PC-3 (cell line): ENCODE measurements at places on chromosomes 6 and 20. TPM values are rescaled to one million over a fixed set of nuclear protein-coding genes. Genes with fewer than 3 reads are reported as not detected.

Gene HEBP2
- total RNA-seq: 58.9 and 74.6 TPM in 2 replicates

Gene PRPH2
- not detected in 2 replicates for total RNA-seq

GRCh38 chr20:62294516-62294915 lies 8.3 kb upstream of the ADRM1 start:
- DNase-seq: no peak
- H3K36me3 ChIP-seq: peaks cover 12% of the 10 kb centered on the region
- H3K4me3 ChIP-seq: no peak overlapping the region
- H3K27me3 ChIP-seq: no peaks in the 10 kb centered on the region

DNA sequence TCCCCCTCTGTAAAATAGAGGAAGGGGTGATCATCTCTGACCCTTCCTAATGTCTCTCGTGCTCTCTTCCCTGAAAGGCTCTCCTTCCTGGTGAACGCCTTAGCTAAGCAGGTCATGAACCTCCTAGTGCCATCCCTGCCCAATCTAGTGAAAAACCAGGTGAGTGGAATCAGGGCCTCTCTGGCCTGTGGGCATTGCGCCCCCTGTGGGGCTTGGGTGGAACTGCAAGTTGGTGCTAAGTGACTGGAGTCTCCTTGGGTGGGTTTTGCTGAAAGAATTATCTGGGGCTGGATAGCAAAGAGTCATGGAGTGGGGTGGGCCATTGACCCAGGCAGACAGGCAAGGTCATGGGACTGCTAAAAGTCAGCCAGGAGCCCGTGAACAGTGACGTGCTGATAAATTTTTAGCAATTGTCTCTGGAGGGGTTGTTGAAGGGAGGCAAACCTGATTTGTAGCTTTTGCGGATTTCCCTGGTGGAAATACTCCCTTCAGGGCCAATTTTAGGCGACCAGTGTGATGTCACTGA lies 8.9 kb downstream of the BPIFB1 start:
- H3K4me1 ChIP-seq: no peaks in the 10 kb centered on the region
- DNase-seq: peak; percentile 61
- no peaks in the 10 kb centered on the region for H3K36me3 ChIP-seq

DNA sequence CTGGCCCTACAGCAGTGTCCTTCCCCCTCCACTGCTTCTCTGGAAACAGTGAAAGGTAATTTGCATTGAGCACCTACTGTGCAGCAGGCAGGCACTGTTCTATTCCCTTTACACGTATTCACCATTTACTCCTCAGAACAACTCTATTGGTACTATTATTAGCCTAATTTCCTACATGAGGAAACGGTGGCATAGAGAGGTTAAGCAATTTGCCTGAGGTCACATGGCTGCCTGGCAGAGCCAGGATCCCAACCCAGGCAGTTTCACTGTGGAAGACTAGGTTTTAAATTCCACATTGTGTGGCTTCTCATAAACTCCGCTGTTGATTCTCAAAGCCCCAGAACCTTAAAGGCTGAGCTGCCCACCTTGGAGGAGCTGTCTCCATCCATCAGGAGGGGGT lies 72.7 kb downstream of the CLIC5 start:
- H3K27ac ChIP-seq: no peak overlapping the region
- H3K4me1 ChIP-seq: no peaks in the 10 kb centered on the region

DNA sequence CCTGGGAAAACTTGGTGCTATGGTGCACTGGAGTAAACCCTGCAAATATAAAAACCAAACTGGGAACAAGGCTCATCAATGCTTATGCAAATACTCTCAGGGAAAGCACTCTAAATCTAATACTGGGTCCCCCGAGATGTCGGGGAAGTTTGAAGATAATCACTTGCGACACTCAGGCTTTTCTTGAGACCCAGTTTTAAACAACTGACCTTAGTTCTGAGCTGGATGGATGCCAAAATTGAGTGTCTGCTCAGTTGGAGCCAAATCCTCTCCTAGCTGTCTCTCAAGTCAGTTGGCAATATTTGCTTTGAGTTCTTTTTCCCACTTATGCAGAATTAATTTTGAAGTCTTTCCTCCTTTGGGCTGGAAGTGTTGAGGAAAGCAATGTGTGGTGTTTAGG lies 75.5 kb upstream of the CD2AP start:
- DNase-seq: no peak
- H3K4me1 ChIP-seq: peaks cover 39% of the 10 kb centered on the region
- H3K27ac ChIP-seq: no peak overlapping the region
- H3K27me3 ChIP-seq: no peaks in the 10 kb centered on the region
- no peak overlapping the region for H3K4me3 ChIP-seq
